ENCODE measurements at places on chromosomes 16 and 17. TPM values are rescaled to one million over a fixed set of nuclear protein-coding genes. Genes with fewer than 3 reads are reported as not detected.

GRCh38 chr17:45951403-45951802, 47.6 kb upstream of the STH start:
- DNase-seq = no peak

Gene TEX14
- total RNA-seq = 0.17 TPM

- no peak for DNase-seq
These were observed 41.6 kb upstream of the HNF1B start for GRCh38 chr17:37786481-37786880.

GRCh38 chr17:66432996-66433551, 130.7 kb downstream of the PRKCA start:
- no peak for DNase-seq

DNA sequence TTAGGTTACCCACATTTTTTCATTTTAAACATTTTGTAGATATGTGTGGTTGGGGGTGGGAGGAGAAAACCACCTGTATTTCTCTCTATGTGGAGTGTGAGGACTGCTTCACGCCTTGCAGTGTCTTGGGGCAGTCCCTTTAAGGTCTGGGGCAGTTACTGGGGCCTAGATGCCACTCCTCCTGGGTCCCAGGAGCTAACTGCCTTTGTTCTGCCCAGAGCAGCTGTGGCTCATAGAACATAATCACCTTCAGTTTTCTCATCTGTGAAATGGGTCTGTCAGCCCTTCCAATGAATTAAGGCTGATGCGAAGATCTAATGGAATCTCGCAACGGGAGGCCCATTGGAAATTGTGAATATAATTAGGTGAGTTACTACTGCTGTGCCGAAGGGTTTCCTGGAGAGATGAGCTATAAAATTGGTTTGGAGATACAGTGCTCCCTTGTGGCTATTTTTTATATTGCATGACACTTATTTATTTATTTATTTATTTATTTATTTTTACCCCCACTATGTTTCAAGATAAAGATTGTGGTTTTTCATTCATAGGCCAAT, 22.9 kb downstream of the DHRS7C start:
- no peak for DNase-seq
